ENCODE measurements at places on chromosomes 5 and 9.

- DNase-seq = peak; percentile 53
Observed at GRCh38 chr5:54363669-54364068, 53.3 kb upstream of the ARL15 start.

DNA sequence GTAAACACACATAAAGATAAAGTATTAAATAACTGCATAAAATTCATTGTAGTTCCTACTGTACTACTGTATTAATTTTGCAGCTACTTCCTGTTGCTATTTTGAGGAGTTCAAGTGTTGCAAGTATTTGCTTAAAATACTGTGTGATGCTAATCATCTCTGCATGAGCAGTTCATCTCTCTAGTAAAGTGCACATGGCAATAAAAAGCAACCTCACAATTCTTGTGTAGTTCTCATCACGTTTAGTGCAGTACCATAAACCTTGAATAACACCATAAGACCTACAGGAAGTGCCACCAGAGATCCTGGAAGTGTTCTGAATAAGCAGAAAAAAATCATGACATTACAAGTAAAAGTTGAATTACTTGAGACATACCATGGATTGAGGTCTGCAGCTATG, 34.6 kb downstream of the CPLANE1 start:
- peak; percentile 6 for DNase-seq

DNA sequence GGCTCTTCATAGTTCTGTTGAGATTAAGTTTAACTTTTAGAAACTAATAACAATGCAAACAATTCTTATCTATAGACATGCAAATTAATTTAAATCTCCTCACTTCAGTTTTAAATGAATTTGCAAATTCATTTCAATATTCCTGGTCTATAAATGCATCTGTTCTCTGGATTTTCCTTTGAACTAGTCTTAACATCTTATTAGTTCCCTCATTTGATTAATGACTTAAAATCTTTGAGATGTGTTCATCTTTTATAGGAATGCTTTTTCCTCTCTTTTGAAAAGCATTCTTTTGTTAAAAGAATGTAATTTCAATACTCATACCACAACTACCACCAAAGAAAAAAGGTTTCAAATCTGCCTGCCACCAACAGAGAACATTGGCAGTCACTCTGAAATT, 169.4 kb downstream of the RASEF start:
- no peak for DNase-seq

- DNase-seq = no peak
Observed at GRCh38 chr5:155027993-155028629, 14.6 kb downstream of the KIF4B start.

GRCh38 chr5:173644673-173645436, 28.4 kb upstream of the BOD1 start:
- DNase-seq = no peak

Measured in fibroblast of skin of right quadriceps (primary cell).